Stromal cell of bone marrow (primary cell): ENCODE measurements at places on chromosomes 4 and X.

DNA sequence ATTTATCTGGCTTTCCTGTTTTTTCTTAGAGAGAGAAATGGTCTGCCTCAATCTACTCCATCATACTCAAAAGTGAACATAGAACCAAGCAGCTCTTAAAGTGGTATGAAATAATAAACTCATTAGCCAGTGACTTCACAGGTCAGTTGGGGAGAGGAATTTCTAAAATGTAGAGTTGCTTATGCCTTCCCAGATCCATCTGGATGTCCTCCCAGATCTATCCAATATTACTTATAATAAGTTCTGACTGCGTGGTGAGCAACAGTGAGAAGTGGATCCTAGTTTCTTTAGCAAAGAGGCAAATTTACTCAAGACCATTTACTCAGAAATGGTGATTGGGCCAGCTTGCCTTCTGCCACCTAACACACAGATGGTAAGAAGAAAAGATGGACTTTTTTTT, 748.0 kb downstream of the PCDH18 start:
- DNase-seq: no peak

DNA sequence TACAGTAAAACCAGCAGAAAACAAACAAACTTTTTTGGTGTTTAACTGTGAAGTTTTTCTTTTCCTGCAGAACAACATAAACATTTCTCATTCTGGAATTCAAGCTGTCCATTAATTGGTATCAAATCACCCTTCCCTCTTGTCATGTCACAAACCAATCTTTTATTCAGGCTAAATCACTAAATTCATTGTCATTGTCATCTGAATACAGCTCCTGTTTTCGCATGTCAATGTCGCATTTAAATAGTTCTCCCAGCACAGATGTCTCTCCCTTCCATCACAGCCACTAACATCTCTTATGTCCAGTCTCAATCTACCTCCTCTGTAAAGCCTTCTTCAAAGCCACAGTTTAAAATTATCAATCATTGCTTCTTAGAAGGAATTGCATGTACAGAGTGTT, 192.1 kb upstream of the PCDH10 start:
- DNase-seq: no peak

GRCh38 chr4:35649011-35649410, 595.3 kb downstream of the ARAP2 start:
- DNase-seq: no peak

DNA sequence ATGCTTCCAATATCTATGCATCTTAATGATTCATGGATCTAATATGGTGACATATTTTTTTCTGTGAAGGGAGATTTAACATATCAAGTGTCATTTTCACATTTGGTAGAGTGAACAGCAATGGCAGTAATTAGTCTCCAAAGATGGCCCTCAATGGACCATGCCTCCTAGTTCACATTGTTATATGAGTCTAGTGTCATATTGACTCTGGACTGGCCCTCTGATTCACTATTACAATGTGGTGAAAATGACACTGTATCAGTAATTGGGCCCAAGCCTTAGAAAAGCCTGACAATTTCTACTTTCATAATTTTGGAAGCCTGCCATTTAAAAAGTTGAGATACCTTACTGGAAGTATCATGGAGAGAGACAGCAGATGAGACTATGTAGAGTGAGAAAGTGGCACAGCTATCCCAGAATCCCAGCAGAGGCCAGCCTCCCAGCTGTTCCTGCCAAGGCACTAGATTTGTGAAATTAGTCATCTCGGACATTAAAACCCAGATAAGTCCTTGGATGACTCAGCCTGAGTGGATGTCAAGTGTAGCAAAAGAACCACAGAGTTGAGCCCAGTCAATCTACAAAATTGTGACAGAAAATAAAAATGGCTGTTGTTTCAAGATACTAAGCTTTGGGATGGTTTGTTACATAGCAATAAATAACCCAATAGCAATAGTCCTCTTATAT, 68.4 kb downstream of the ARHGEF38 start:
- DNase-seq: peak; percentile 81

DNA sequence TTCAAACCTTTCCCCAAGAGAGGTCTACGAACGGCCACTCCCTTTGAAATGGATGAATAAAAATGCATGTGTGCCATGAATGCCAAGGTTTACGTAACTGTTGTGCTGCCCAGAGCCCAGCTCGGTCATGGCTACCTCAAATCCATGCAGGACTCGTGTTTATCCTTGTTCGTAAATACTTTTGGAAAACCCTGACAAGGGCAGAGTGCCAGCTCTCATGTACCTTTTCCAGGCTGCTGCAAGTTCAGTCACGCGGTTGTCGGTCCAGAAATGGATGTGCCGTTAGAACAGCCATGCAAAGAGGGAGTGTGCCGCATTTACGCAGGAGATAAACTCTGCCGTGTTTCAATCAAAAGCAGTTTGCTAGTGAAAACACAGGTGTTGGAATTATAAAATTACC, 123.4 kb downstream of the AMELX start:
- DNase-seq: no peak

DNA sequence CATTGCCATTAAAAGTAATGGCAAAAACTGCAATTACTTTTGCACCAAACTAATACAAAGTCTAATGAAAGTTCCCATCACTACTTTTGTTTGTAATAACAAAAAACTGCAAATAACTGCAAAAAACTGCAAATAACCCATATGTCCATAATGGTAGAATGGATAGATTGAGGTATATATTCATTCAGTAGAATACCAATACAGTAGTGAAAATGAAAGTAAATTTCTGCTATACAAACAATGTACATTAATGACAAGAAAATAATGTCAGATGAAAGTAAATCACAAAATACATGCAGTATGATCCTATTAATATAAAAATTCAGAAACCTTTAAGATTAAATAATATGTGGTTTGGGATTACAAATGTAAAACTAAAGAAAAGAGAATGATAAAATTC, 41.3 kb upstream of the CEP135 start:
- DNase-seq: no peak

- no peak for DNase-seq
These were observed 1.1 kb downstream of the CFAP99 start for GRCh38 chr4:2419814-2420213.

DNA sequence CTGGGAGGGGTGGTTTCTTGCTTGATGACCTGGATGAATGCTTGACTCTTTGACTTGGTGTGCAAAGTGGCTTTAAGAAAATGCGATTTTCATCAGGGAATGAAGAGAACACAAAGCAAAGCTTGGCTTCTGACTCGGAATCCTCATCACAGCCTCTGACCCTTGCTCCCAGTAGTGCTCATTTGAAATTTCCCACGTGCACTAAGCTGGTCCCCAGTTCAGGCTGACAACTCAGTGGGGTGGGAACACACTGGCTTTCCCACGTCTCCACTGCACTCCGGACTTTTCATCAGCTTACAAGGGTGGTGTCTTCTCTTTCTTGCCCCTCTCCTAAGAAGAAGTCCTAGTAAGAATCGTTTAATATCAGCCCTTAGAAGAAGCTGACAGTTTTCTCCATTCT, 53.3 kb downstream of the HCCS start:
- DNase-seq: no peak

GRCh38 chrX:18278449-18278848, 57.8 kb upstream of the BEND2 start:
- DNase-seq: no peak

GRCh38 chr4:87698394-87698793, 48.3 kb downstream of the DMP1 start:
- DNase-seq: no peak

DNA sequence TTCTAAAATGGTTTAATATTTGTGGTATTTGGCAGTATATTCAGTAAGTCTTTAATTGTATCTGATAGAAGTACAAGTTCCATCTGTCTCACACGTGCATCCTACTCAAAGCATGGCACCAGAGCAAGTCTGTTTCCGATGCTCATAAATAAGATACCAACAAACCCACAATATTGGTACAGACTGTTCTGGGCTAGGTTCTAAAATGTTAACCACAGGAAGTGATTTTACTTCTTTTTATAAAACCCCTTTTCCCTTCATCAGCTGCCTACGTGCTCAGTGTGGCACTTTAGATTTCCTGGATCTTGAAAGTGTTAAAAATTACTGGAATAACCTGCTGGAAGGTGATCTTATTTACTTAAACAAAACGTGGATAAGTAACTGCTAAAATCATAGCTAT, 165.1 kb downstream of the CFAP299 start:
- DNase-seq: no peak

DNA sequence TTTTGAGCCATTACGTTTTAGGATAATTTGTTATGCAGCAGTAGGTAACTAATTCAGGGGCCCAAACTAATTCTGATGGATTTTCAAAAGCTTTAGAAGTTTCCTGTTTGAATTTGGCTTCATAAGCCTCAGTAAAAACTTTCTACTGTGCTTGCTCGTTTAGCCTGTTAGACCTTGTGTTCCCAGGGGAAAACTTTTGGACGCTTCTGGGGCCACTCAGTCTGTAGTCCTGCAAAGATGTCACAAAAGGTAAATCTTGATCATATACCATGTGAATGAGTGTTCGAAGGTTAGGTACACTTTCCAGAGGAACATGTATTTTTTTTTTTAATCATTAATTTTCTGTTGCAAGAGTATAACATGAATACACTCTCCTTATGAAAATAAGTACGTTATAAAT, 70.7 kb downstream of the SUPT20HL2 start:
- DNase-seq: no peak

DNA sequence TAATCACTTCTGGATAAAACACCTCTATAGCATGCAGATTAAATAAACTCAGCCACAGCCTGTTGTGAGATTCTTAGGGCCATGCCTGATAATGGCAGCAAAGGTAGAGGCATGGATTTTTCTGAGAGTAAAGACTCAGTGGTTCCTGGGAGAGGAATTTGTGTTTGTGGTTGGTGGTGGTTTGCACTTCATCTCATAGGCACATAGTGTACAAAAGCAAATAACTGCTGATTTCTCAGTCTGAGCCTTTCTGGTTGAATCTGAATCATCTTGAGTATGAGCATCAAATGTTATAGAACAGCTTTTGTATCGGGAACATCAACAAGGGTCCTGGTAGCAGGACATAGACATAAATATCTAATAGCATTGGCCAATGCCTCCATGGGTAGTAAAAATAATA, 274.3 kb downstream of the FRMPD4 start:
- DNase-seq: no peak

DNA sequence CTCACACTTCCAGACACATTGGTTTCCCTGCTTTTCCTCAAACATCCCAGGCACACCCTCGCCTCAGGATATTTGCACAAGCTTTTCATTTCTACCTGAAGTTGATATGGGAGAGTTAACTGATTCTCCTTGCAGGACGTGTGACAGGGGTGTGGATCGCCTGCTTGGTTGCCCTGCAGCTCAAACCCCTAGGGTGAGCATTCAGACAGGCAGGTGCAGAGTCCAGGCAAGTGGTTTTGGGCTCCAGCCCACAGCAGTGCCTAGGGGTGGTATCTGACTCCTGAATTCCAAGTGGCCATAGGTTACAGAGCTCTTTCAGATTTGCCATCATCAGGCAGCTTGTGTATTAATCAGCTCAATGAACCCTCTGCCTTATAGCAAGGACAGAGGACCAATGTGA, 1104.2 kb upstream of the IGFBP7 start:
- no peak for DNase-seq

GRCh38 chrX:10884246-10884645, 226.9 kb upstream of the HCCS start:
- DNase-seq: peak; percentile 38

DNA sequence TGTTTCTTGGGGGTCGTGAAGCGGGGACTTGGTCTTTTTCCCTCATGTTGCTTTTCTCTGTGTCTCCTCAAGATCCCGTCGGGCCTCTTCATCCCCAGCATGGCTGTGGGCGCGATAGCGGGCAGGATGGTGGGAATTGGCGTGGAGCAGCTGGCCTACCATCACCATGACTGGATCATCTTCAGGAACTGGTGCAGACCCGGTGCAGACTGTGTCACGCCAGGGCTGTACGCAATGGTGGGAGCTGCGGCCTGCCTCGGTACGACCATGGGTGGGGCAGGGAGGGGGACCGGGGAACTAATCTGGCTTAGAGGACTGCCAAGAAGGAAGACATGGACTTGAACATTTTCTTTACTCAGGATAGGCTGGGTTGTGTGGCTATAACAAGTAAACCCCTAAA, 55.6 kb downstream of the CLCN4 start:
- DNase-seq: no peak

GRCh38 chr4:11348449-11349088, 80.1 kb downstream of the HS3ST1 start:
- DNase-seq: no peak

GRCh38 chr4:9921326-9921725, 100.0 kb downstream of the SLC2A9 start:
- DNase-seq: no peak

- no peak for DNase-seq
These were observed 267.2 kb upstream of the SLC7A11 start for GRCh38 chr4:138509346-138509745.

DNA sequence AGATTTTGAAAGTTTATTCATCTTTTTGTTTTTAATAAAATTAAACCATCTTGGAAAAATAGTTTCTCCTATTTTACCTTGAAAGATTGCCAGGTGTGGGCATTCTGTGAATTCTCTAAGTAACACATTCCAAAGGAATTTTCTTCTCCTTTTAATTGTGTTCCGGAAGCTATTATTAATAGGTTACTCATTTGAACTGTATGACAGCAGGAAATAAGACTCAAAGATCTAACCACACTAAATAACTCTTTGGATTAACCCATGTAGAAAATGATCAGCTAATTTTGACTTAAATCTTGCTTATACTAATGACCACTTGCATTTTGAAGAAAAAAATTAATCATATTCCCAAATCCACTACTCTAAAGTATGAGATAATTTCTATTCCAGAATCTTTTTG, 17.6 kb upstream of the CCNI start:
- no peak for DNase-seq

GRCh38 chrX:153641627-153642026, 5.4 kb upstream of the DUSP9 start:
- DNase-seq: no peak

DNA sequence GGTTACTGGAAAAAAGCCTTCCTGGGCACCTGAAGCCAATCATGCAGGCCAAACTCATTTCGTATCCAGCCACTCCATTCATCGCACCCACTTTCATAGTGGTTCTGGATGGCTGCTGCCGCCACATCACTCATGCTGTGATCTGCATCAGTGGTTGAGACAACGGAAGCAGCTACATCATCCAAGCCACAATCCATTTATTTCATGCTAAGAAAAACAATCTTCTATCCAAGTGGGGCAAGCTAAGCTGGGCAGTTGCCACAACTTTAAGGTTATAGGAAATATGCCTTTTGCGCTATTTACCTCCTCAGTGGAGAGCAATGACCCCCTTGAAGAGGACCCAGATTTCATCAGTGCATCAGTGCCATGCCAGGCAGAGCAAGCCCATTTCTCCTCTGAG, 124.6 kb downstream of the GRIA3 start:
- DNase-seq: peak; percentile 29

- no peak for DNase-seq
These were observed 103.9 kb downstream of the DCAF12L1 start for GRCh38 chrX:126448681-126449080.
